ENCODE measurements at places on chromosomes 2 and 18.
A peak's percentile ranks its signal among the peaks of the same experiment; 100 is the strongest.

GRCh38 chr2:31324016-31324633 lies 90.2 kb downstream of the EHD3 start:
- no peak overlapping the region for H3K4me3 ChIP-seq
- DNase-seq = no peak
- no peaks in the 10 kb centered on the region for H3K27me3 ChIP-seq
- H3K36me3 ChIP-seq = no peaks in the 10 kb centered on the region
- H3K4me1 ChIP-seq = peaks cover 32% of the 10 kb centered on the region
- no peak overlapping the region for H3K27ac ChIP-seq

DNA sequence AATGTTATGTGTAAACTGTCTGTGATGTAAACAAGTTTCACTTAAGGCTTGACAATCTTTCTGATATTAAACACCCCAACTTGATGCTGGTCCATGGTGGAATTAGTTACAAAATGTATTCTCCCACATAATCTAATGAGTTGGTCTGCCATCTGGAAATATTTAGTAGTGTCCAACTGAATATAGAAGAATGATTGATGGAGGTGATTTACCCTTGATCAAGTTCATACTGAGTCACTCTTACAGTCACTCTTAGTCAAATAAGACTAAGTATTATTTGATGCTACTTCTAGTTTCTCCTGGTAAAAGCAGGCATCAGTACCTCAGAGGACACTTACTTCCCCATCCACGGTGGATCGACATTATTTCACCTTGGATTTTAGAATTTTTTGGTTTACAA lies 198.1 kb downstream of the SATB2 start:
- no peaks in the 10 kb centered on the region for H3K36me3 ChIP-seq
- no peaks in the 10 kb centered on the region for H3K4me1 ChIP-seq
- H3K27ac ChIP-seq = no peak overlapping the region
- no peak overlapping the region for H3K4me3 ChIP-seq

DNA sequence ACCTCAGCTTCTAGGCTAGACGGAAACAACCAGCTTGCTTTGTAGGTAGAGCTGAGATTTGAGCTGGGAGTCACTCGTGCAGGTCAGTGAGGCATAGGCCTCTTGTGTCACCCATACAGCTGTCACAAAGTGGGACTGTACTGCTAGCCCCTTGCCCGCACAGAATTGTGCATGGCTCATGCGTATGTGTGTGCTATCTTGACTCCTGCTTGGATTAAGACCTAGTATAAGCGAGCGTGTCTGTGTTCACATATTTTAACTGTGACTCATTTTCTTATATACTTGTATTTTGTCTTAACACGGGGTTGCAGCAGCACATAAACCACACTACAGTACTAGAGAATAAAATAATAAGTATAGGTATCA lies 20.1 kb downstream of the CEP68 start:
- peaks cover 4% of the 10 kb centered on the region for H3K4me1 ChIP-seq
- H3K4me3 ChIP-seq = no peak overlapping the region
- peaks cover 70% of the 10 kb centered on the region for H3K36me3 ChIP-seq
- no peak overlapping the region for H3K27ac ChIP-seq
- no peak for DNase-seq
- no peaks in the 10 kb centered on the region for H3K27me3 ChIP-seq

- H3K27me3 ChIP-seq = peaks cover 23% of the 10 kb centered on the region
- no peak for DNase-seq
- H3K27ac ChIP-seq = no peak overlapping the region
- H3K4me3 ChIP-seq = no peak overlapping the region
- H3K36me3 ChIP-seq = no peaks in the 10 kb centered on the region
- peaks cover 3% of the 10 kb centered on the region for H3K4me1 ChIP-seq
Observed at GRCh38 chr2:20520128-20520527, 73.3 kb downstream of the RHOB start.

DNA sequence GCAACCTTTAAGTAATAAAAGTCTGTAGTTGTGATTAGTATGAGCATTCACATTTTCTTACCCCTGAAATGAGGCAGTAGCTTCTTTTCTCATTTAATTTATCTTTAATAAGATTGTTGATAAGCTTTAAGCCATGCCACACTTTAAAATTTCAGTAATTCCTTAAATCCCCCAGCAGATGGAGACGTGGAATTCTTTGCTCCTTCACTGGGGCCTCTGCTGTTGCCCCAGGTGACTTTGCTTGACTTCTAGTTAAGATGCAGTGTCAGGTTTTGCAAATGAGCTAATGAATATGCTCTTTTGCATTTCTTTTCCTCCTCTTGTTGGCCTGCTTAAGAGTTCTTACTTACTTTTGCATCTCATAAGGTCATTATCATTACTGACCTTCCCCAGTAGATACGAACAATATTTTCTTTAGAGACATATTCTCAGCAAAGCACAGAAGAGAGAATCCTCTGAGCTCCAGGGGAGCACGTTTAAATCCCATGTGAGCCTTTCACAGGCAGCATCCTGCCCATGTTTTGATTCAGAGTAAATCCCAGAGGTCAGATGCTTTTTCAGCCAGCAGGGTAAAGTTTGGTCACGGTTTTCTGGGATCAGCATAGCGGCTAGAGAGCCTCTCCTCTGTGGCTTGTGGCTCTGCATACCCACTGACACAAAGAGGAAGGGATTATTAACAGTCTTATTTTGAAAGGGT lies 222.9 kb downstream of the PTPRM start:
- no peaks in the 10 kb centered on the region for H3K36me3 ChIP-seq
- peaks cover 12% of the 10 kb centered on the region for H3K4me1 ChIP-seq
- H3K27ac ChIP-seq = no peak overlapping the region
- no peak overlapping the region for H3K4me3 ChIP-seq
- no peak for DNase-seq

GRCh38 chr2:101479328-101479727 lies 4.4 kb upstream of the RFX8 start:
- H3K27me3 ChIP-seq = peaks cover 6% of the 10 kb centered on the region
- DNase-seq = no peak
- no peak overlapping the region for H3K4me3 ChIP-seq
- H3K4me1 ChIP-seq = peaks cover 2% of the 10 kb centered on the region
- H3K27ac ChIP-seq = no peak overlapping the region

- no peak overlapping the region for H3K27ac ChIP-seq
- peaks cover 23% of the 10 kb centered on the region for H3K4me1 ChIP-seq
- H3K4me3 ChIP-seq = no peak overlapping the region
- H3K27me3 ChIP-seq = no peaks in the 10 kb centered on the region
- no peak for DNase-seq
Observed at GRCh38 chr2:239581352-239581901, 180.6 kb upstream of the HDAC4 start.

GRCh38 chr18:41906528-41907146 lies 48.4 kb upstream of the PIK3C3 start:
- peak; percentile 35 for DNase-seq
- no peaks in the 10 kb centered on the region for H3K36me3 ChIP-seq
- no peak overlapping the region for H3K4me3 ChIP-seq
- H3K27me3 ChIP-seq = peaks cover 2% of the 10 kb centered on the region
- H3K27ac ChIP-seq = no peak overlapping the region
- H3K4me1 ChIP-seq = no peaks in the 10 kb centered on the region

DNA sequence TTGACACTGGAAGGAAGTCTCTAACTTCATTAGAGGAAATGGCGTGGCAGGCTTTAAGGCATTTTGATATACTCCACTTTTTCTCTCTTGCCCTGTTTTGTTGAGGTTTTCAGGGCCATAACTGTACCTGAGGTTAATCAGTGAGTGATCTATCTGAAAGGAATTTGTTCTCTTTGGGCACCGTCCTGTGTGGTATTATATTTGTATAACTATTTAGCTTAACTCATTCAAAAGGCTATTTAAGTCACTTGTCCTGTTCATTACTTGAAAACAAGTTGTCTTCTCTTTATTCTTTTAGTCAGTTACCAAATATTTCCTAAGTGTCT lies 180.4 kb downstream of the NEDD4L start:
- H3K27ac ChIP-seq = peak overlapping the region; percentile 32
- no peaks in the 10 kb centered on the region for H3K4me1 ChIP-seq
- H3K27me3 ChIP-seq = no peaks in the 10 kb centered on the region
- no peak for DNase-seq
- H3K36me3 ChIP-seq = no peaks in the 10 kb centered on the region

- no peak overlapping the region for H3K4me3 ChIP-seq
- no peak for DNase-seq
- H3K36me3 ChIP-seq = no peaks in the 10 kb centered on the region
- no peaks in the 10 kb centered on the region for H3K27me3 ChIP-seq
Observed at GRCh38 chr18:22324191-22325131, 93.3 kb downstream of the CTAGE1 start.
